Aorta (tissue), 5 donors: ENCODE measurements at places on chromosomes 5 and 9. TPM values are rescaled to one million over a fixed set of nuclear protein-coding genes. Genes with fewer than 3 reads are reported as not detected.

SARDH gene
- total RNA-seq, result 0.84 TPM

DNA sequence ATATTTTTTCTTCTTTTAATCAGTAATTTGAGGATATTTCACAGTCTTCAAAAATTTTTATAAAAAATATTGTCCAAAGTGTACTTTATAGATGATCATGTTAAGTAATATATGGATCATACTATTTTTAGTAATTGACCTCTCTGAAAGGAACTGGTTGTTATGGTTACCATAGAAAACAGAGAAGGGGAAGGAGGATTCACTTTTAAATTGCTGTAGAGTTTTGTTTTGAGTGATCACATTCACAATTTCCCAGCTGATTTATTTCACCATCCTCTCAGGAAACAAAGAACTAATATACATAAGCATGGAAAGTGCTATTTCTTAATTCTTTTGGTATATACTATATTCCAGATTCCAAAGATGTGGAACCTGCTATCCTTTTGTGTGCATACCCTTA, 56.5 kb upstream of the NREP start:
- DNase-seq, result no peak
- H3K27me3 ChIP-seq, result no peaks in the 10 kb centered on the region
- no peaks in the 10 kb centered on the region for H3K36me3 ChIP-seq
- peaks cover 2% of the 10 kb centered on the region for H3K4me1 ChIP-seq
- no peak overlapping the region for H3K4me3 ChIP-seq

- H3K36me3 ChIP-seq, result no peaks in the 10 kb centered on the region
- H3K27me3 ChIP-seq, result no peaks in the 10 kb centered on the region
- no peak for DNase-seq
Measured at GRCh38 chr5:73630765-73631164, 4.8 kb downstream of the ARHGEF28 start.

DNA sequence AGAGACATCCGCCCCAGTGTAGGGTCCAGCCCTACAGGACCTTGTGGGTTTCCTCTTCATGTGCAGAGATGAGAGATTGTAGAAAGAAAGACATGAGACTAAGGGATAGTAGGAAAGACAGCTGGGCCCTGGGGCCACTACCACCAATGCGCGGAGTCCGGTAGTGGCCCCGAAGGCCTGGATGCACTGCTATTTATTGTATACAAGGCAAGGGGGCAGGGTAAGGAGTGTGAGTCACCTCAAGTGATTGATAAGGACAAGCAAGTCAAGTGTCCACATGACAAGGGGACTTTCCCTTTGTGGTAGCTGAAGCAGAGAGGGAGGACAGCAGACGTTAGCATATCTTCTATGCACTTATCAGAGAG, 6.2 kb upstream of the TMEM141 start:
- no peak overlapping the region for H3K27ac ChIP-seq
- H3K36me3 ChIP-seq, result no peaks in the 10 kb centered on the region
- H3K4me1 ChIP-seq, result no peaks in the 10 kb centered on the region
- no peak overlapping the region for H3K4me3 ChIP-seq
- DNase-seq, result peak; percentile 23

ADGRD2 gene
- total RNA-seq, result not detected

GRCh38 chr5:100905259-100905914, 2.3 kb upstream of the ST8SIA4 start:
- H3K36me3 ChIP-seq, result no peaks in the 10 kb centered on the region
- no peak for DNase-seq
- no peaks in the 10 kb centered on the region for H3K4me1 ChIP-seq
- no peak overlapping the region for H3K4me3 ChIP-seq
- H3K27ac ChIP-seq, result no peak overlapping the region
- no peaks in the 10 kb centered on the region for H3K27me3 ChIP-seq

DNA sequence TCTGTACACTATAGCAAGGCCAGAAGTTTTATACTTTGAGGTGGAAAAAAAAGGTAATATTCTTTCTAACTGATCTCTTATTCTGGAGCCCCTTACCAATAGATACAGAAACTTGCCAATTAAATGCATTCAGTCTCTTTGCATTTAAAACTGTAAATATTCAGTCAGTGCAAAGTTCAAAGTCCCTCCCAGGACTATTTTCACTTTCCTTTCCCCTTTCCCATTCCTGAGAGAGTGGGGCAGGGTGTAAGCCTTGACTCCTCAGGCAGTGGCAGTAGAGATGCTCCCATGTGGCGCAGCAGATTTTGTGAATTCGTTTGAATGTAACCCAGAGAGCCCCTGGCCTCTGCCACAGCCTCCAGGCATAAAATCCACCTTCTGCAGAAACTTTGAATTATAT, 29.9 kb downstream of the CETN3 start:
- no peaks in the 10 kb centered on the region for H3K27me3 ChIP-seq
- H3K36me3 ChIP-seq, result no peaks in the 10 kb centered on the region
- no peaks in the 10 kb centered on the region for H3K4me1 ChIP-seq
- no peak overlapping the region for H3K4me3 ChIP-seq
